ENCODE measurements at places on chromosomes 7 and 10.

- no peak for DNase-seq
Observed at GRCh38 chr10:71429304-71429703, 32.6 kb downstream of the CDH23 start.

GRCh38 chr10:31204090-31204489 lies 114.9 kb upstream of the ZEB1 start:
- DNase-seq, result no peak

- DNase-seq, result no peak
Observed at GRCh38 chr7:10120936-10121335, 852.7 kb upstream of the PHF14 start.

GRCh38 chr7:92691578-92691977 lies 101.4 kb upstream of the FAM133B start:
- no peak for DNase-seq

DNA sequence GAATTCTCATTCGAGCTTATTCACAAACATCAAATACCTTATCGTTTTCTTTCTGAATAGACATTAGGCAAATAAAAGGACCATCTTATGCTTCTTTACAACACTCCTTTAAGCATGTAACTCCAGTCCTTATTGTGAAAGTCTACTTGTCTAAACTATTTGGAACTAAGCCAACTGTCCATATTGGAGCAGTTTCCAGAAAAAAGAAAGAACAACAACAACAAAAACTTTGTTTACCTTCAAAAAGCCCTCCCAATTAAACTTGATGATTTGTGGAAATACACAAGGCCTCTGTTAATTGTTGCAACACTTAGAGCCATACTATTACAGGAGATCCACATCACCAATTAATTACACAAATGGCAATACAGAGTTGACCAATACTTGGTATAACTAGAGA lies 163.6 kb downstream of the GALNT11 start:
- DNase-seq, result no peak
